ENCODE measurements at places on chromosomes 3 and 15.

DNA sequence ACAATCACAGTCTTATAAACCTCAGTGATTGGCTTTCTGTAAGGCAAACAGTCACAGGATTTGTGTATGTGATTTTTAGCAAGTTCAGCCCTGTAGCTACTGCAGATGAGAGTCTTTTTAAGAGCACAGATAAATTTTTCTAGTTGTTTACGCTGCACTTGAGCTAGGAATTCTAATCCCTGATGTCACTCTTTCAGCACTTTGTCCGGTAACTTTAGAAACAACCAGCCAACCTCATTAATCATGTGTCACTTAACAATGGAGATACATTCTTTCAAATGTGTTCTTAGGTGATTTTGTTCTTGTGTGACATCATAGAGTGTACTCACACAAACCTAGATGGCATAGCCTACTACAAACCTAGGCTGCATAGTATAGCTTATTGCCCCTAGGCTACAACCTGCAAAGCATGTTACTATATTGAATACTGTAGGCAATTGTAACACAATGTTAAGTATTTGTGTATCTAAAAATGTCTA lies 36.8 kb upstream of the GOLGA6L2 start:
- no peak for DNase-seq

DNA sequence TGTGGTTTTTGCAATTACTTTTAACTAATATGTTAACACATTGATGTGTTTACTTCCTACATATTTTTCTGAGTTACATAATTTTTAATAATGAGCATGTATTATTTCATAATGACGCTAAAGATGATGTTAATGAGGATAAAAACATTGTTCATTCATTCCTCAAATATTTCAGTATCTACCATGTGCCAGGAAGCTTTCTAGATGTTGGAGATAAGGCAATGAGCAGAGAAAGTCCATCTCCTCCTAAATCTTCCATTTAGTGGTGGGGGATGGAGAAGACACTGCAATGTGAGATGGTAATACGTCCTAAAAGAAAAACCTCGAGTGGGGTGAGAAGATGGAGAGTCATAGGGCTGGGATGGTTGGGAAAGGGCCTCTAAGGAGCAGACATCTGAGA lies 132.7 kb downstream of the MYLK start:
- DNase-seq: no peak

- DNase-seq: no peak
These were observed 364.9 kb downstream of the NAALADL2 start for GRCh38 chr3:175224051-175224450.

- no peak for DNase-seq
These were observed 67.0 kb downstream of the CHAC1 start for GRCh38 chr15:41020311-41020710.

- no peak for DNase-seq
These were observed 435.0 kb upstream of the NR2F2 start for GRCh38 chr15:95895508-95895907.

- no peak for DNase-seq
These were observed 213.0 kb downstream of the SSR3 start for GRCh38 chr3:156341831-156342416.

- no peak for DNase-seq
These were observed 61.2 kb upstream of the DNAJC19 start for GRCh38 chr3:181050738-181051137.

- no peak for DNase-seq
These were observed 43.7 kb upstream of the TUBGCP5 start for GRCh38 chr15:23083115-23083514.

- DNase-seq: no peak
These were observed 132.6 kb upstream of the MEF2A start for GRCh38 chr15:99433026-99433756.

DNA sequence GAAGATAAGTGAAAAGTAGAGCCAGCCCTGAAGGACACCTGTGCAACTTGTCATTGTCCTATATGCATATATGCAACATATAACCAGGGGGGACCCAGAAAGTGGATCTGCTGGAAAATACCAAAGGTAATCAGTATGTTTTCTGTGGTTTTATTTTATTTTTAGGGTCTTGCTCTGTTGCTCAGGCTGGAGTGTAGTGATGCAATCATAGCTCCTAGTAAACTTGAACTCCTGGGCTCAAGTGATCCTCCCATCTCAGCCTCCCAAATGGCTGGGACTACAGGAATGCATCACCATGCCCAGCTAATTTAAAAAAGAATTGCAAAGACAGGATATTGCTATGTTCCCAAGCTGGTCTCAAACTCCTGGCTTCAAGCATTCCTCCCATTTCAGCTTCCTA lies 18.0 kb upstream of the ALDH1A2 start:
- no peak for DNase-seq

DNA sequence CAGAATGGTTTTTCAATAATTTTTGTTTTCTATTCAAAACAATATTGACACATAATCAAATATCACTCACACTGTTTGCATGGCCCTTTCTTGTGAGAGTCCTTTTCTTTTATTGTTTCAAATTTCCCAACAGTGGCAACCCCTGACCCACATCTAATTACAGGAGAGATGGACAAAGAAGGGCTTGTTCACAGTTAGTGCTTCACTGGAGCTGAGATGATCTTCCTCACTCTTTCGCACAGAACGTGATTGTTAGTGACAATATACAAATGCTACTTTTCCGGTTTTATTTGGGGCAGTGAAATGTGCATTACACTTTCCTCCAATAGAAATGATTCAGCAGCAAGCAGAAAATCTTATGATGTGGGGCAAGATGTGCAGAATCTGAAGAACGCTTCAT lies 38.6 kb upstream of the TTC14 start:
- DNase-seq: no peak

- DNase-seq: no peak
These were observed 53.8 kb downstream of the IQSEC1 start for GRCh38 chr3:13019243-13020095.

DNA sequence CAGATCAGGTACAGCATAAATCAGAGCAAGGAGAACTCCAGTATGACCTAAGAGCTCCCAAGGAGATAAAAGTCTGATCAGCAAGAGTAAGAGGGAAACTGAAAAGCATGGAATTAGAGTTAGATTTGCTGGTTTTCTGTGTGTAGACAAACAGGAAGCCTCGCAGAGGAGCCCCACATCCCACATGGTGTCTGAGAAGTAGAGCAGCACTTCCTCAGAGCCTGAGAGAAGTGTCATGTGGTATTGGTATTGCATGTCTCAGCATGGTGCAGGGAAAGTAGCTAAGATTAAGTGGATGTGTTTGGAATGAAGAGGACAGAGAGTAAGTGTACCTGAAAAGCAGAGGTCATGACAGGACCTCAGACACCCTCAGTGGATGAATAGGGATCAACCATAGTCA lies 175.4 kb upstream of the GBE1 start:
- no peak for DNase-seq

- DNase-seq: peak; percentile 69
These were observed 20.6 kb upstream of the KCTD6 start for GRCh38 chr3:58471025-58471887.
